ENCODE measurements at places on chromosomes 2 and 18.

DNA sequence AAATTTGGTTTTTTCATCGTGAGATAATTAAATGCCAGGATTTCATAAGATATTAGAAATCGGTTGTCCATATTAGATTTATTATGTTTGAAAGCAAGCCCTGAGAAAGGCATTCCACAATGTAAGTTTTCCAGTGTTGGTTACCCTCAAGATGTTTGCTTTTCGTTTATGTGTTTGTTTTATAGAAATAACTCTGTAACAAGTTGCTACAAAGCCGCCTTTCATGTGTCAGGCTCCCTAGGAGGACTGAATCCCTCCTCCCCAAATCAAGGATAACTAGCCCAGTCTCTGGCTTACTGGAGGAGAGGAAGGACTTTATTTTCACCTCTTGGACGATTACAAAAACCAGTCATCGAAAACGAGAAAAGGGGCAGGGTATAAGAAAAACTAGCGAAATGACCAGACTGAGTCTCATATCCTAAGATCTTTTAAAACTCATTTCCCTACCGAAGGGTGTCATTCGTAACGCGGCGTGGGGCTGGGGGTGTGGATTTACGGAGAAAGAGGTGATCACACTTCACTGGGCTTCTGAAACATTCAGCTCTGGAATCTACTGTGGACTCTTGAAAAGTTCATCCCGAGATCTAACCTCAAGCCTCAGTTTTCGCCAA lies 1.0 kb upstream of the PEX13 start:
- no peak for DNase-seq

GRCh38 chr18:62904396-62905285 lies 189.3 kb downstream of the PHLPP1 start:
- no peak for DNase-seq

- no peak for DNase-seq
These were observed 109.1 kb downstream of the CABLES1 start for GRCh38 chr18:23244401-23244800.

- no peak for DNase-seq
These were observed 78.6 kb upstream of the RGPD4 start for GRCh38 chr2:107747964-107748583.

- no peak for DNase-seq
These were observed 102.3 kb downstream of the ZBTB7C start for GRCh38 chr18:48306838-48307237.

DNA sequence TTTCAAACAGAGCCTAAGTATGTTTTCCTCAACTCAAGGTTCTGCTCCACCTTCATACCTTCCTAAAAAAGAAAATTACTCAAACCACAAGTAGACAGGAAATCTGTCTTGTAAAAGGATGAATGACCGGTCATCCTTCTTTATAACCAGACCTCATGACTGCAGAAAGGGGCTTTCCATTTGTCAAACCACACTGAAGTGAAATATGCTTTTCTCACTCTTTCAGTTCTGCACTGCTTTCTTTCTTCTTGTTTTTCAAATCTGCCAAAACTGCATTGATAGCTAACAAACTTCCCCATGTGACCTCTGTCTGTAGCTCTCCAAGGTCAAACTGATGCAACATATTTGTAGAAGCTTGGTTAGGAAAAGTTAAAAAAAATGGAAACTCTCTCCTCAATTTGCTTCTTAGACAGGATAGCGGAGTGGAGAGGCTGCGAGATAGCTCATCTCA lies 308.9 kb upstream of the CCDC68 start:
- DNase-seq, result no peak

DNA sequence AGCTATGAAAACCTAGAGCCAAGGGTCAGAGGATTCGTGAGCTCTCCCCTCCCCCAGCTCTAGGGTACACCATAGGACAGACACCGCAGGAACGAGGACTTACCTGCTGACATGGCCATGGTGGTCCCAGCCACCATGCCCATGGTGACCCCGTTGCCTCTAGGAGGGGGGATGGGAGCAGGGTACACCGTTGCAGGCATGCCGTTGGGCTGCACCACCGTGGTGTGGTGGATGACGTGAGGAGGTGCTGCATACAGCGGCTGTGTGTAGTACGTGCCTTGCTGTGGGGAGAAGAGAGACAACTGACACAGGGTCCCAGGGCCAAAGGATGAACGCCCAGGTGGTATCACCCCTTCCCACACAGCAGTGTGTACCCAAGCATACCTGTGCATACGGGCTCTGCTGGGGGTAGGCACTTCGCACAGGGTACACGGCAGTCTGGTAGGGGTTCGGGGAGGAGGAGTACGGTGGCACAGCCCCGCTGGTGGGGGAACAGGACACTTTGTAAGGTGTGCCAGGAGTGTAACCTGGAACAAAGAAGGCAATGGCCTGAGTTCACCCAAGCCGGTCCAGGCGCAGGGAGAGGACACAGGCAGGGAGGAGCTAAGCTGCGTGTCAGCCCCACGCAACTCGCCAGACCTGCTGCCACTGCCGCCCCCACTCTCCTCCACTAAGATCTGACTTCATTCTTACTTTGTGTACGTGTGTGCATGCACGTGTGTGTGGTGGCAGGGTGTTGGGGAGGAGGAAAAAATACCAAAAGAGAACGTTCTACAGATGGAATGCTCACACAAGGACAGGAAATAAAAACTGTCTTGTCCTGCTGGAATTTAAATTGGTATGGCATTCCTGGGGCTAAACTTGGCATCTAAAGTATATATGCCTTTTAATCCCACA lies 37.8 kb downstream of the FAM168B start:
- DNase-seq, result no peak

GRCh38 chr2:217222309-217222910 lies 362.5 kb upstream of the TNP1 start:
- no peak for DNase-seq

DNA sequence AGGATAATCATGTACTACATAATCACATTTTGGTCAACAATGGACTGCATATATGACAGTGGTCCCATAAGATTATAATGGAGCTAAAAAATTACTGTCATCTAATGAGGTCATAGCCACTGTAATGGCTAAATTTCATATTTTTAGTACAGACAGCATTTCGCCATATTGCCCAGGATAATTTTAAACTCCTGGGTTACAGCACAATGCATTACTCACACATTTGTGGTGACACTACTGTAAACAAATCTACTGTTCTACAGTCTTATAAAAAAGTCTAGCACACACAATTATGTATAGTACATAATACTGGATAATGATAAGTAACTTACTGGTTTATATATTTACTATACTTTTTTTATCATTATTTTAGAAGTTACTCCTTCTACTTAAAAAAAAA lies 12.8 kb downstream of the EIF2AK2 start:
- no peak for DNase-seq

DNA sequence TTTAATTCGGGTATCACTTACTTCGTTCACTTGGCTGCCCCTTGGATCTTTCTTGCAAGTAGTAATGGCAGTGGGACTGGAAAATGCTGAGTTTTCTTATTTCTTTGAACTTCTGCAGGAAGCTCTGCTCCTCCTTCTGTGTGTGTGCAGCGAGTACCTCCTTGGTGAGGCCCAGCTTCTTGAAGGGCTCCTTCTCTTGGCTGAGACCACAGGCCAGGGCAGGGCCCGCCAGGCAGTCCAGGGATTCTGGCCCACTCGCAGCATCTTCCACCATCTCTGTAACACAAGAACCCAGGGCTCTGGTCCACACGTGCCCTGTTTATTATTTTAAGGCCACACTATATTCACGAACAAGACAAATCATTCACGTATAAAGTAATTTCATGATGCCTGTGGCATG lies 15.8 kb upstream of the HES6 start:
- no peak for DNase-seq

DNA sequence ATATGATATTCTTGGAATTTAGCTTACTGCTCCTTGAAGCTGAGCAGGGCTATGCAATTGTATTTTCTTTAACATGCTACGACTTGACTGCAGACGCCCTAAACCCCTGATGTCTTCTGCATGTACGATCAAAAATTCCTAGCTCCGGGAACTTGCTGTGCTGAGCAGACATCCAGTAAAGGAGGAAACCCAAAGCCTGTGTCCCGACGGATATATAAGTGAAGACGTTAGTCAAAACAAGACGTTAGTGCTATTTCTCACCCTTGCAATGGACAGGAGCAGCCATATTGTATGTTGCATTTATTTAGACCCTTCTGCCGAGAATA lies 51.5 kb downstream of the SETBP1 start:
- no peak for DNase-seq

- DNase-seq, result no peak
These were observed 28.3 kb upstream of the ASAP2 start for GRCh38 chr2:9178110-9178903.

GRCh38 chr18:60018618-60019462 lies 119.0 kb downstream of the PMAIP1 start:
- no peak for DNase-seq

- no peak for DNase-seq
These were observed 225.4 kb downstream of the MYCN start for GRCh38 chr2:16165518-16166326.

DNA sequence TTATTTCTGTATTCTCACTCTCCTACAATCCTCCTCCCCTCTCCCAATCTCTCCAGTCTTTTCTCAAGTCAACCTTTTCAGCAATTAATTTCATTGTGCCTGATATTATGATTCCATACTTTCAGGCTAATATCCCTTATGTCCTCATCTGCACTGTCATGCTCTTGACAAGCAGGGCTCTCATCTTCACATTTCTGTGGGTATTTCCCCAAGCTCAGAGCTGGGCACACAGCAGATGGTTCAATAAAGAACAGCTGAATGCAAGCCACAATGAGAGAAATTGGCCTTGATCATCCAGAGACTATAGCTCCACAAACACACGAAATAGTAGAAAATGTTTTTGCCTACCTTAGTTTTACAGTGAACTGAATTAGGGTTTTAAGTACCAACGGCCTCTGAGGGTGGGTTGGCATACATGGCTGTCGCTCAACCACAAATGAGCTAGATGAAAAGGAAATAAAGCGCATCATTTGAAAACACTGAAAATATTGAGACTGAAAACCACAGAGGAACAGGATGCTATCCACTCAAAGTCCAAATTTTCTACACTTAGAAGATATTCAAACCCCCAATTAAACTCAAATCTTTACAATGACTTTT lies 47.5 kb upstream of the STAT1 start:
- DNase-seq, result no peak

DNA sequence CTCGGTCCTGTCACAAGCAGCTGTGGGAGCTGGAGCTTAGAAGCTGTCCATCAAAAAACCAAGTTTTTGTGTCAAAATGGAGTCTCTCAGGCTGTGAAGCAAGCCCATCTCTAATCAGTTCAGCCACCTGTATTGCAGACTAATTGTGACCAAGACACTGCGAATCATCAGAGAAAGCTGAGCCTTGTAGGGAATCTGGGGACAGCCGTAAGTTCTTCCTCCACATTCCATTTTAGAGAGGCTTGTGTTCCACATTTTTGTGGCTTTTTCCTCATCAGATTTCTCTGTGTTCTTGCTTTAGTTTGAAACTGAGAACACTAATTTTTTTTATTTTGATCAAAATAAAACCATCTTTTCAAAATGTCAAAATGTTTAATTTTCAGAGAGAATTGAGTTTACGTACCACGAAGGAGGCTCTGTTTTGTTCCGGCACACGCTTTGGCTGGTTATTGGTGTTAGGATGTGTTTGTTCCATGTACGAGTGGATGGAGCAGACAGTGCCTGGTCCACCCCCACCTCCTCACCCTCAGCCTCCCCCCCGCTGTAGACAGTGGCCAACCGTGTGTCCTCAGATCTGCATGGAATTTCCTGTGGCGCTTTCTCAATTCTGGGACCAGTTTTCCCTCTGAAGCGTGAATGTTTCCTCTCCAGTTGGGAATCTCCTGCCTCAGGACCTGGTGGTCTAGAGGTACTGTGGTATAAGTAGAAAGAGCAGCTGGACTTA lies 140.8 kb downstream of the AGAP1 start:
- DNase-seq, result no peak

GRCh38 chr18:8081872-8082553 lies 514.9 kb downstream of the PTPRM start:
- no peak for DNase-seq

Data from head of caudate nucleus (tissue), 42 donors.